ENCODE measurements at places on chromosomes 1 and 21. TPM values are rescaled to one million over a fixed set of nuclear protein-coding genes. Genes with fewer than 3 reads are reported as not detected.

DNA sequence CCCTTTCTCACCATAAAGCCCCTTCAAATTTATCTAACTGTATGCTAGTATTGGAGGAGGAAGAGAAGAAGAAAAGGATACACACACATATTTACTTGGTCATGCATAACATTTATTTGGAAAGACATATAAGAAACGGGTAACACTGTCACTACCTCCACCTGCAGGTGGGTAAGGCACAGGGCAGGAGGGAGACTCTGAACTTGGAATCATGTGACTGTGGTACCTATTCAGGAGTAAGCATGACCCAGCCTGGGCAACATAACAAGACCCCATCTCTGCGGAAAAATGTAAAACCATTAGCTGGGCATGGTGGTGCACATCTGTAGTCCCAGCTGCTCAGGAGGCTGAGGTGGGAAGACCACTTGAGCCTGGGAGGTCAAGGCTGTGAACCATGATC, 1.4 kb upstream of the PADI6 start:
- DNase-seq = peak; percentile 26

DNA sequence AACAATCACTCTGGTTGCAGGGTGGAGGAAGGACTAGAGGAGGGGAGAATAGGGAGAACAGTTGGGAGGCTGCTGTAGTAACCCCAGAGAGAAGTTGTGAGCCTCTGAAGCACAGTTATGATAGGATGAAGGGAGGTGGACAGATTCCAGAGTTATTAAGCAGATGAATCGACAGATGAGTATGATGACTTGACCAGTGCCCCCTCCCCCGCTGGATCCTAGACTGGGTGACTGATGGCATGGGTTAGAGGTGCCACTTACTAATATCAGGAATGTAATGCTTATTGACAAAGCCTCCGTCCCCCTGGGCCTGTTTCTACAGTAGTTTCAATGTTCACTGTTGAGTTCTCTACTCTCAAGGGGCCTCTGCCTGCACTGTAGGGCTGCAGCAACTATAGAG, 14.0 kb upstream of the TIPRL start:
- DNase-seq = no peak

DNA sequence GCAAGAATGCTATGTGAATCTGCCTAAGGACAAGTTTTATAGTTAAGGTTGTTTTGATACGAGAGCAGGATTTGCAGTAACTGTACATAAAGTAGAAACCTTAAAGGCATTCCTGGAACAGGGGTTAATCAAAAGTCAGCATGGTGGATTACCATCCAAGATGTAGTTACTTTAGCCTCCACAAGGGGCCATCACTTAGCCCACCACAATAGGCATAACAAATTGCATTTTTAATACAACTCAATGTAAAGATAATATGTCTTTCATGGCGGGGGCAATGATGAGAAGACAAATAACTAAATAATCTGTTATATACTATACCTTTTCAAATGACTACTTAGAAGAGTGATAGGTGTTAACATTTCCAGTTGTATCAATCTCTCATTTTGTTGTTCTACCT, 611.2 kb upstream of the ADGRL4 start:
- DNase-seq = no peak

GRCh38 chr1:113207457-113207856, 134.5 kb downstream of the LRIG2 start:
- no peak for DNase-seq

- DNase-seq = no peak
Observed at GRCh38 chr21:29671728-29672127, 268.1 kb downstream of the GRIK1 start.

- no peak for DNase-seq
Observed at GRCh38 chr1:35573198-35574124, at the start of gene TFAP2E. TFAP2E (plus strand) TSS chr1:35573314; CDS start chr1:35573578, 264 bp downstream.

- DNase-seq = no peak
Observed at GRCh38 chr1:94821636-94822305, 1.6 kb downstream of the SLC44A3 start.

CD1B gene
- not detected for total RNA-seq

ZYG11A gene
- total RNA-seq = 4.5 TPM

OR2L8 gene
- total RNA-seq = not detected

AADACL3 gene
- total RNA-seq = not detected

GPA33 gene
- total RNA-seq = not detected

All from H4 (cell line).